ENCODE measurements at places on chromosomes 2 and 18.

GRCh38 chr2:181058378-181059269 lies 78.2 kb downstream of the UBE2E3 start:
- DNase-seq, result no peak

DNA sequence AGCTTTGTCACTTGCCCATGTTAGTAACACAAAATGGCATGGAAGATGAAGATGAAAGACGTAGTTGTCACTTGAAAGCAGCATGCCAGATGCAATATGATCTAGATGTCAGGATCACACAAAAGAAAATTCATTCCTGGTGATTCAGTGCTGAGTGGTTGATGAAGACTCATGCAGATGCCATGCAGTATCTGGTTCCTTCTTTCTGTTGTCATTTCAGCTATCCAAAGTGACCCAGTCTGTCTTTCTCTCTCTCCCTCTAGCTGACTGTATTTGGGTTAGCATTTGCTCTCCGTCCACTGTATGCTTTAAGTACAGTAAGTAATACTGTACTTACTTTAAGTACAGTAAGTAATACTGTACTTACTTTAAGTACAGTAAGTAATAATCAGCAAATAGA lies 50.4 kb downstream of the TTN start:
- no peak for DNase-seq

DNA sequence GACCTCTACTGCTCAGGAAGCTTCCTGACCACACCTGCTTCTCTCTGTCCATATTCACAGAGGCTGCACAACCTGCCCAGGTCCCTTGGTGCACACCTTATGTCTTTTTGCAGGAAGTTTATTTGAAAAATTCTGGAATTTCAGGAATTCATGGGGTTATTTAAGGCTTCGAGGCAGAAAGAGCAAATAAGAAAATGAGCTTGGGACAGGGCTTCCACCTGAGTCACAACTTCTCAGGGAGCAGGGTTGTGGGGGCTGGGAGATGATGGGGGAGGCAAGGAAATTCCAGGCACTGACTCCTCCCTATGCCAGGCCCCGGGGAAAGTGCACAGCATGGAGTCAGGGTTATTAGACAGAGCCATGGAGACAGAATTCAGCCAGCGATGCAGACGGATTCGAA lies 57.7 kb downstream of the INHBB start:
- peak; percentile 29 for DNase-seq

GRCh38 chr2:105166688-105167087 lies 74.9 kb upstream of the GPR45 start:
- no peak for DNase-seq

GRCh38 chr2:129877795-129878775 lies 101.4 kb upstream of the RAB6C start:
- DNase-seq, result no peak

DNA sequence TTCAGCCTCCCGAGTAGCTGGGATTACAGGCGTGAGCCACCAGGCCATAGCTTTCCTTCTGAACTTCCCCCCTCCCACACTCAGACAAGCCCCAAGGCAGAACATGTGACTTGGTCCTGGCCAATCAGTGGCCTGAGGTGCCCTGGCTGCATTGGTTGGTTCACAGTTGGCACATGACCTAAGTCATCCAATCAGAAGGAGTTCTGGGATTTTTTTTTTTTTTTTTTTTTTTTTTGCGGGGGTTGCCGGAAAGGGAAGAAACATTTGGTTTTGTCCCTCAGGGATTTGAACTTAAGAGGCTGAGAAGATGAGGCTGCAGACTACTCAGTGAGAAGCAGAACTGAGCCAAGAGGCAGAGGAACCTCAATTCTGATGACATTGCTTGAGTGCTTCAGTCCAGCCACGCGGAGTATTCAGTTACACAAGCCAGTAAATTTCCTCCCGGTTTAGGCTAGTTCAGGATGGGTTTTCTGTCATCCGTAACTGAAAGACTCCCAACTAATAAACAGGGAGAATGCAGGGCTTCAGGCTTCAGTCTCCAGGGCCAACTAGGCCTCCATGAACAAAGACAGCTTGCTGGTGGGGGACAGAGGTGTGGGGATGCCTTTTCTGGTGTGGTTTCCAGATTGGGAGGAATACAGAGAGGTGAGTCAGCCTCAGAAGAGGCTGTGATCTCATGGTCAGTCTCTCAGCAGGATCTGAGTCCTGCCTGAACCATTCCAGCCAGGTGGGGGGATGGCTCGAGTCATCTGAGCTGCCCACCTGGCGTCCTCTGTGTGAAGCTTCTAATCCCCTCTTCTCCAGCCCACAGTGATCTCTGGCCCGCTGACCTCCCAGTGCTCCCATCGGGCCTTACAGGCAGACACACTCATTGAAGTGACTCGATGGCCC lies 9.2 kb downstream of the PTMA start:
- DNase-seq, result peak; percentile 83

DNA sequence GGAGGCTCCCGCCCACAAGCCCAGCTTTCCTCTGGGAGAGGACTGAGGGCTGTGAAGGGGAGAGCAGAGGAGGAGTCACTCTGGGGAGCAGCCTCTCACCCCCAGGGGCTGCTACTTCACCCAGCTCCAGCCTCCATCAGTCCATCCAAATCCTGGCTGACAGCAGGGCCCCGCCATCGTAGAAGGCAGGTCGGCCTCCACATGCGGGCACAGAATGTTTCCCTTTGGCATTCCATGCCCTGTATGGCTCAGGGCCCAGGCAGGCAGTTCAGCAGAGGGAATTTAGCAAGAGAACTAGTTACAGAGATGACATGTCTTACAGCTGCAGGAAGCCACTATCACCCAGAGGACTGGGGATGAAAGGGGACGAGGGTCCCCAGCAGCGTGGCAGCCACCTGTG lies 6.4 kb upstream of the ODC1 start:
- DNase-seq, result peak; percentile 22

GRCh38 chr2:60246583-60246982 lies 306.9 kb downstream of the BCL11A start:
- DNase-seq, result no peak

GRCh38 chr2:156253765-156254164 lies 78.8 kb downstream of the NR4A2 start:
- no peak for DNase-seq

GRCh38 chr2:37894601-37895000 lies 30.5 kb upstream of the RMDN2 start:
- no peak for DNase-seq

GRCh38 chr18:40366521-40366920 lies 1588.5 kb upstream of the PIK3C3 start:
- DNase-seq, result no peak

DNA sequence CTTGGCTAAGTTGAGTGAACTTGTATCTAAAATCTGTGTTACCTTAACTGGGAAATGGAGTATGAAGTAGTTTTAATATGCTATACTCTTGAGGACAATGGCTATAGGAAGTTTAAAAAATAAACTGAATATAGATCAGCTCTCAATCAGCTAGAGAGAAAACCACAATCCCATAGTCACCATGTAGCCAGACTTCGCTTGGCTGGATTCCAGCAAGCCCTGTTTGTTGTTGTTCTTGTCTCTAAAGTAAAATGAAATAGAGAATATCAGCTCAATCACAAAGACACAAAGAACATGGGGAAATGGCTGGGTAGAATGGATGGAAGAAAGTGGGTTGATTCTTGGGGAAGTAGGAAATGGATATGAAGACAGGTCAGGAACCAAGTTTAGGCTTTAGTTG lies 234.9 kb downstream of the PHLPP1 start:
- no peak for DNase-seq
